ENCODE measurements at places on chromosomes 11 and 22. TPM values are rescaled to one million over a fixed set of nuclear protein-coding genes. Genes with fewer than 3 reads are reported as not detected.

MPZL2 gene
- total RNA-seq, result 0.18 TPM

GRAP2 gene
- total RNA-seq, result not detected

OR52I2 gene
- not detected for total RNA-seq

DDI1 gene
- total RNA-seq, result not detected

BIRC3 gene
- total RNA-seq, result under 0.01 TPM

FOLR1 gene
- not detected for total RNA-seq

OR8G5 gene
- total RNA-seq, result not detected

INSC gene
- not detected for total RNA-seq

WDR74 gene
- total RNA-seq, result 20.4 TPM

TEAD1 gene
- 69.1 TPM for total RNA-seq

FIBIN gene
- 7.8 TPM for total RNA-seq

KCNJ11 gene
- not detected for total RNA-seq

OR8D1 gene
- total RNA-seq, result not detected

CADM1 gene
- total RNA-seq, result 1.3 TPM

PEX16 gene
- 39.9 TPM for total RNA-seq

ADAMTS8 gene
- not detected for total RNA-seq

MS4A12 gene
- not detected for total RNA-seq

FXYD2 gene
- not detected for total RNA-seq

UPB1 gene
- total RNA-seq, result not detected

Measured in cardiac atrium fibroblast (primary cell).